ENCODE measurements at places on chromosomes 13 and 19.
A peak's percentile ranks its signal among the peaks of the same experiment; 100 is the strongest.

DNA sequence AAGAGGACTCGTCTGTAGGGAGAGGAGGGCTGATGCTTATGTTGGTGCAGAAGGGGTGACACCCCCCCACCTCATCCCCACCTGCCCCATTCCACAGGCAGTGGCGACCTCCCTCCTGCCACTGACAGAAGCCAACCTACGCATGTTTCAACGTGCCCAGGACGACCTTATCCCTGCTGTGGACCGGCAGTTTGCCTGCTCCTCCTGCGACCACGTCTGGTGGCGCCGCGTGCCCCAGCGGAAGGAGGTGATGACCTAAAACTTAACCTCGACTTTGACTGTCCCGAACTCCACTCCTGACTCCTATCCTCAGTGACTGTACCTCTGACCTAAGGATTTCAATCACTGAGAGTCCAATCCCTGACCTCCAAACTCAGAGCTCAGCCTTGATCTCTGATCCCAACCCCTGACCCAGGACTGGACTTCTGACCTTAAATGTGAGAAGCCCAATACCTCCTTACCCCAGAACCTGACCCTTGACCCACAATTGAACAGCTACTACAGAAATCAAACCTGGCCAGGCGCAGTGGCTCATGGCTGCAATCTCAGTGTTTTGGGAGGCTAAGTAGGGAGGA is 3.8 kb downstream of the SHFL start:
- no peak for DNase-seq

- no peak for DNase-seq
Observed at GRCh38 chr19:36986601-36987000, 70.5 kb downstream of the ZNF568 start.

DNA sequence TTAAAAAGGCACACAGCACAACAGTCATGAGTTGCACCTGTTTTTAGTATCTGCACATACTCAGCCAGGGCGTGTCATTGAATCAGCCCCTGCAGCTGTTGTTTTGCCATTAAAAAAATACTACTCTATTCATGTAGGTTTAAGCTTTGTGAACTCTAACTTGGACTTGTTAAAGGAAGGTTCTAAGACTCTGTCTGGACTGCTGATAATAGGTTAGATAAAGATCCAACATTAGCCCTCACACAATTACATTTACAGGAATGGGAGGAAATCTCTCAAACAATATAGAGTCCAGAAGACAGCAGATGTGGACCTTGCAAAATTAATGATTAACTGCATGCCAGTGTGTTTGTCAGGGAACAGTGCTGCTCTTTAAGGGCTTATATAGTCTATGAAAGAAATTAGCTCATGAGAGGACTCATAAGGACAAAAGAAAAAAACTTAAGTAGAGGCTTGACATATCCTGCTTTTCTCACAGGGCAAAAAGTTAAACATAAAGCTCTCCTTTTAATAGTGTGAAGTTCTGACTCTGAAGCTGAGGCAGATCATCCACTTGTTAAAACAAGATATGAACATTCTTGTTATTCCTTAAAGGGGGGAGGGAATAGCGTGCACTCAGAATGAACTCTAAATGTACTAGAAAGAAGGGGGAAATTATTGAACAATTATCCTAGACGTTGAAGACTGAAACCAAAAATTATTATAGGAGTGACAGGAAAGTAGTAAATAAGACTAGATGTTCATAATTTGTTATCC is 243.6 kb downstream of the NDFIP2 start:
- DNase-seq, result no peak

- peak; percentile 46 for DNase-seq
Observed at GRCh38 chr19:11089254-11090013, at the start of gene LDLR. LDLR (plus strand) TSS chr19:11089463; CDS start chr19:11089549, 86 bp downstream.

DNA sequence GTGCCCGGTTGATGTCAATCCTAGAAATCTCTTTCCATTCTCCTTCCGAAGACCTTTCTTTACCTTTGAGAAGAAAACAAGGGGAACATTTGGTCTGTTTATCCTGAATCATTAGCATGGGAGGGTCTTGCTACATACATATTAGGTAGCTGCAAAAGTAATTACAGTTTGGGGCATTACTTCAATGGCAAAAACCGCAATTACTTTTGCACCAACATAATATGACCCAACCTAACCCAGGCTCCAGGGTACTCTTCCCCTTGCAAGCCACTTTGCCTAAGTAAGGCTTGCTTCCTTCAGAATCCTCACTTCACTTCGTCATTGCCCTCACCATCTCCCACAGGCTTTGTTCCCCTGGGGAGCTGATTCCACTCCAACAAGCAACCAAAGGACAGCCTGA is 662.7 kb downstream of the DIAPH3 start:
- no peak for DNase-seq

DNA sequence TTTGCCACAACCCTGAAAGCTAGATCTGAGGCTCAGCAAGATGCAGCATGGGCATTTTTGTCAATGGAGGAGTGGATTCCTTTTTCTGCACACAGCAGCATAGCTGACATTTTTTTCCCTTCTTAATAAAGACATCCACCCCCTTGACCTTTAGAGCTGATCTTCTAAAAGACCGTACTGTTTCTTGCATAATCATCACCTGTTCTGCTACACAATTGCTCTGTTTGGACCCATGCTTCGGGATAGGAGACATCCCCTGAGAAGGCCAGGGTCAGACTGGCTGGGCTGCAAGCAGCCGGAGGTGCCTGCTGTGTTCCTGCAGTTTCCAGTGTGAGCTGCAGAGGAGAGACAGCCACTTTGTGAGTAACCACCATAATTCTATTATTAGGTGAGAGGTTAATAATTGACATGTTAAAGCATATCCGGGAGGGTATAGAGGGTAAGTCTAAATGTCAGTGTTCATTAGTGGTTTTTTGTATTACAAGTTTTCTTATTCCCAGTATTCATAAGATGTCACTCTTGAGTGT is 108.5 kb upstream of the C1QTNF9B start:
- DNase-seq, result no peak

DNA sequence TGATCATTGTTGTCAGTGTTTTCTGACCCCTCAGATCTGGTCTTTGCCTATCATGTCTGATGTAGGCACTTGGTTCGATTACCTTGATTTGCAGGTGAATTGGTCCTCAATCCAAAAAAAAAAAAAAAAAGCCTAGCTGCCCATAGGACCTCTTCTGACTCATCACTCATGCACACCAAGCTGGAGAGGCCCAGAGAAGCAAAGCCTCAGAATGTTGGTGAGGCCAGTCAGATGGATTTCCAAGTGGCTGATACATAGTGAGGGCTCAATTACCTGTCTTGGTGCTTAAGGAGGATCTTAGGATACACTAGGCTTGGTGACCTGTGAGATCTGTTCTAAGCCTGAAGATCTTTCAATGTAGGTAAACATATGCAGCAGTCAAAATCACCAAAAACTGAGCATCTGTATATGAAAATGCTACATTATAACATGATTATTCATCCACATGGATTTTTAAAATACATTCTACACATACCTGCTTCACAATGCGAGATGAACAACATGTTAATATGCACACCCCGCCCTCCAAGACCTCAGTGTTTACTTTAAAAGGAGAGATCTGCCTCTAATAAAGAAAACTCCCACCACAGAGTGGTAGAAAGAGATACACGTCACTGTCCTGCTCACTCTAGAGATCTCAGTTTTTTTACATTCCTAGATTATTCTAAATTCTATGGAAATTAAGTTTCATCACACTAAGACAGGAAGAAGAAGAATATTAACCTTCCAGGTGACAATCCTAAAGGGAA is 79.9 kb upstream of the RAP2A start:
- DNase-seq, result no peak

DNA sequence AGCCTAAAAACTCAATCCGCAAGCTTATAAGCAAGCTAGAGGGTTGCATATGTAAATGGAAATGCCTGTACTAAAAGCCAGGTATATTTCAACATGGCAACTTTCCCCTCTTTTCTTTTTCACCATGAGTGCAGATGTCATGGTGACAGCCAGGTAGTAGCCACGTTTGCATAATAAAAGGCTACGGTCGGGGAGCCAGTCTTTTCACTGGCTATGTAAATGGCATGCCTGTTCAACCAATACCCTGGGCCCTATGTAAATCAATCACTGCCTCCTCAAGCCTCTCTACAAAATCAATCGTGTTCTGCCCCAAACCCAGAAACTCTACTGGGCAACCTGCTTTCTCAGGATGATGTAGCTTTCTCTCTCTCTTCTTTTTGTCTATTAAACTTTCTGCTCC is 87.4 kb downstream of the ZNF100 start:
- DNase-seq, result no peak

GRCh38 chr13:25890671-25891212 is 161.1 kb downstream of the SHISA2 start:
- no peak for DNase-seq

Measured in activated CD4-positive, CD25-positive, alpha-beta regulatory T cell (primary cell).